ENCODE measurements at places on chromosomes 5 and 9. TPM values are rescaled to one million over a fixed set of nuclear protein-coding genes. Genes with fewer than 3 reads are reported as not detected.

Gene CEL
- 1.6 TPM for polyA plus RNA-seq

DNA sequence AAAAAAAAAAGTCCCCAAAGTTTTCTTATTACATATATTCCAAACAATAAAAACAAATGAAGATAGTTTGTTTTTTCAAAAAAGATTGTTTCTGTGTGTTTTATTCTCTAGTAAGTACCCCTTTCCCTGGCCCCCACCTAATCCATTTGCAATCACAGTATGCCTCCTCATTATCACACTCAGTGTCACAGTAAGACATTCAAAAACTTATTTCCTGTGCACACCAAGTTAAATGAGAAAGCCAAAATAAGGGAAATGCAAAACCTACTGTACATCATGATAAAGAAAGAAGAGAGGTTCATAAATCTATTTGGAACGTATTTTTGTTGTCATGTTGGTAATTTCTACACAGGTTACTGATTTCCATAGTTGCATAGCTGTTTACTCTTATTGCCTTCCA lies 62.3 kb downstream of the ST8SIA4 start:
- no peak for DNase-seq

Gene C7
- 3.6 TPM for polyA plus RNA-seq

Gene MAMDC2
- polyA plus RNA-seq: 10.3 TPM

GRCh38 chr9:78363221-78363620 lies 66.3 kb downstream of the PSAT1 start:
- DNase-seq: peak; percentile 30

Gene CYLC2
- not detected for polyA plus RNA-seq

DNA sequence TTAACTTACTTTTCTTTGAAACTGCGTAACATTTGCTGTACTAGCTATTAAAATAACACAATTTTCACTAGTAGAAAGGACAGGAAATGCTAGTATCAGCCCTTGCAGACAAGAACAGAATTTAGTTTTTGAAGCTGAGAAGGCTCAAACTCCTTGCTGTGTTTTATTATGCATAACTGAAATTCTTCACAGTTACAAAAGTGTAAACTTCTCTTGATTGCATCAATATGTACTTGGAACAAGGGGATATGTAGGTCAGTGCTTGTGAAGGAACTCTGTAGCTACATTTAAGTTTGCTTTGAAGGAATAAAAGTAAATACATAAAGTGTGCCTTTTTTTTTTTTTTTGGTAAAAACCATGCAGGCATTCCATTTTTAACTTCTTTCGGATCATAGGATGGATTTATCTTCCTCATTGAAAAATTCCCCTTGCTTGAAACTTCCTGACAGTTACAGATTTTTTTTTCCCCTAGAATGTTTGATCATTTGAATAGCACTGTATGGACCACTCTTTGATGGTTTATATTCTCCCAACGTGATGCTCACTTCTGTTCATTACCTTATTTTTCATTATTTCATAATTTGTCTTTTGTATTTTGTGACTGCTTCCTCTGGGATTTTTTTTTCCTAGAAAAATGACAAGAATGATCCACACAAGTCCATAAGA lies 94.9 kb upstream of the DAB2 start:
- DNase-seq: peak; percentile 71

Gene PCDHB8
- 0.75 TPM for polyA plus RNA-seq

Gene IFNK
- polyA plus RNA-seq: not detected

Gene ANKRD20A1
- polyA plus RNA-seq: 1.2 TPM

Gene LHX3
- polyA plus RNA-seq: not detected

Gene CDC25C
- 4.1 TPM for polyA plus RNA-seq

GRCh38 chr9:17185481-17186029 lies 50.7 kb downstream of the CNTLN start:
- no peak for DNase-seq

Gene MCIDAS
- polyA plus RNA-seq: not detected

Gene IL6ST
- 97.9 TPM for polyA plus RNA-seq

- no peak for DNase-seq
Observed at GRCh38 chr5:56126487-56127179, 106.5 kb downstream of the ANKRD55 start.

GRCh38 chr9:70580606-70581195 lies 166.2 kb upstream of the KLF9 start:
- DNase-seq: no peak

DNA sequence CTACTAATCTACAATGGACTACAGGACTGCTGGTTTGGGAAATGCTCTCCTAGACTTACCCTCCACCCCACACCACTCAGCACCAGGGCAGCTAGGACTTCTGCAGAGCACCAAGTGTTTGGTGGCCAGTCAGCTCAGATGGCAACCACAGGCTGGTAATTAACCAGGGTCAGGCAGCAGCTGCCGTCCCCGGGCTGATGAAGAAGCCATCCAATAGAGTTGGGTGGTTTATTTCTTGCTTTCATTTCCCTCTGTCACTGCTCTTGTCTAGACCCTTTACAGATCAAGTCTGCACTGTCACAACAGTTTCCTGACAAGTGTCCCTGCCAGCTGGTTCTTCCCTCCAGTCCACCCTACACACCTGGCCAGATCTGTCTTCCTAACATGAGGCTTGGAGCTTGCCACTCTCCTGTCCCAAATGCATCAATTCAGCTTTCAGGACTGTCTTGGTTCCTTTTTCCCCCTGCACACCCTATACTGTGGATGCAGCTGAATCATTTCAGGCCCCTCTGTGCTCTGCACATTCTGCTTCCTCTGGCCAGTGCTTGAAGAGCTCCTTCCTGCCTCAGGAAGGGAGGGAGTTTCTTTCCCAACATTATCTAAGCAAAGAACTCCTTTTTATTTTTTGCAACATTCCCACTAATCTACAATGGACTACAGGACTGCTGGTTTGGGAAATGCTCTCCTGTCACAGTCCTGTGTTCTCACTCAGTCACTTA lies 30.2 kb upstream of the HSPA9 start:
- no peak for DNase-seq

GRCh38 chr5:54573812-54574489 lies 56.4 kb downstream of the SNX18 start:
- no peak for DNase-seq

- no peak for DNase-seq
Observed at GRCh38 chr5:66322786-66323528, 178.9 kb downstream of the SREK1 start.

Gene PCDHGC5
- 0.37 TPM for polyA plus RNA-seq

DNA sequence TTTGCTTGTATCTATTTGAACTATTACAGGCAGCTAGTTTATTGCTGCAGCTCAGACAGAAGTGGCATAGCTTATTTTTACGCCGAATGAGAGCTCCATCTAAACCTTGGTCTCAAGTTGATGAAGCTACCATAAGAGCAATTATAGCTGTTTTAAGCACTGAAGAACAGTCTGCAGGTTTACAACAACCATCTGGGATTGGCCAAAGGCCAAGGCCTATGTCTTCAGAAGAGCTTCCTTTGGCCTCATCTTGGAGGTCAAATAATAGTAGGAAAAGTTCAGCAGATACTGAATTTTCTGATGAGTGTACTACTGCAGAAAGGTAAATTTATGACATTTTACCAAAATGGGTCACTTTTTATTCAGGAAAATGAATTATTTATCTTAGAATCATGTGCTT lies 67.9 kb downstream of the YTHDC2 start:
- DNase-seq: peak; percentile 4

DNA sequence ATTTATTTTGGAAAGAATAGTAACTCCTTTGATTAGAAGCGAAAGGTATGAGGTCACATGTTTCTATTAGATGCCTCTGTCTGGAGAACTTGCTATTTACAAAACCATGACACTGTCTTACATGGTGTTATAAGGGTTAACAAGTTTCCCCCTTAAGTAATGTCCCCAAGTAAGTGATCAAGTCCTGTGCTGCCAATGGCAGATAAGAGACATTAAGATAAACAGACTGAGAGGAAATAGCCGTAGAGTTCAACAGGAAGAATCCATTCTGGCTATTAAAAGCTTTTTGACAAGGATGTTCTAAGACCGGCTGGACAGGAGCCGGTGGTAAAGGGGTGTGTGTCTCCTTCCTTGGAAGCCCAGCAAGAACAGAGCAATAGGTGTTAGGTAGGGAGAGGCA lies 257.5 kb downstream of the GADD45G start:
- DNase-seq: no peak

- DNase-seq: peak; percentile 6
Observed at GRCh38 chr5:146877783-146878475, 628 bp downstream of the PPP2R2B start.

Gene EPB41L4B
- polyA plus RNA-seq: 12.7 TPM

- DNase-seq: peak; percentile 38
Observed at GRCh38 chr5:36777105-36777757, 99.3 kb upstream of the NIPBL start.

DNA sequence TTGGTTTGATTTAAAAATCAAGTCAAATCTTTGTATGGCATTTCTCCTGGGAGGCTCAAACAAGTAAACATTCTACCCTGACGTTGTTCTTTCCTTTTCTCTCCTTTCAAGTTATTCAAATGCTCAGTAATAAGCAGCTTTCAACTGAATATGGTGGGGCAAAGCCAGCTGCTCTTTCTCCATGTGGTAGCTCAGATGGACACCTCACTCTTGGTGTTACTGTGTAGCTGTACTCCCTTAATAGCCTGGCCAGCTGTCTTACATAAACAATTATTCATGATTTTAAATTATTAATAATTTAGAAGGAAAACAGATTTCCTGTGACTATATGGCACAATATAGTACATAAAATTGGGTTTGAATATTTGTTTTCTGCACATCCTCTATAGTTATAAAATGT lies 165.2 kb downstream of the PDE4D start:
- no peak for DNase-seq

- no peak for DNase-seq
Observed at GRCh38 chr9:71743882-71744281, 24.4 kb downstream of the CEMIP2 start.
